Heart left ventricle (tissue), 16 donors: ENCODE measurements at places on chromosomes 3 and 15. TPM values are rescaled to one million over a fixed set of nuclear protein-coding genes. Genes with fewer than 3 reads are reported as not detected.

Gene FOXB1
- polyA plus RNA-seq, result not detected

Gene ETFA
- polyA plus RNA-seq, result 217 TPM

GRCh38 chr3:177426878-177427495, 229.7 kb upstream of the TBL1XR1 start:
- DNase-seq, result no peak

Gene CRYGS
- 0.32 TPM for polyA plus RNA-seq

- no peak for DNase-seq
Observed at GRCh38 chr3:179425075-179425474, 26.2 kb downstream of the GNB4 start.

DNA sequence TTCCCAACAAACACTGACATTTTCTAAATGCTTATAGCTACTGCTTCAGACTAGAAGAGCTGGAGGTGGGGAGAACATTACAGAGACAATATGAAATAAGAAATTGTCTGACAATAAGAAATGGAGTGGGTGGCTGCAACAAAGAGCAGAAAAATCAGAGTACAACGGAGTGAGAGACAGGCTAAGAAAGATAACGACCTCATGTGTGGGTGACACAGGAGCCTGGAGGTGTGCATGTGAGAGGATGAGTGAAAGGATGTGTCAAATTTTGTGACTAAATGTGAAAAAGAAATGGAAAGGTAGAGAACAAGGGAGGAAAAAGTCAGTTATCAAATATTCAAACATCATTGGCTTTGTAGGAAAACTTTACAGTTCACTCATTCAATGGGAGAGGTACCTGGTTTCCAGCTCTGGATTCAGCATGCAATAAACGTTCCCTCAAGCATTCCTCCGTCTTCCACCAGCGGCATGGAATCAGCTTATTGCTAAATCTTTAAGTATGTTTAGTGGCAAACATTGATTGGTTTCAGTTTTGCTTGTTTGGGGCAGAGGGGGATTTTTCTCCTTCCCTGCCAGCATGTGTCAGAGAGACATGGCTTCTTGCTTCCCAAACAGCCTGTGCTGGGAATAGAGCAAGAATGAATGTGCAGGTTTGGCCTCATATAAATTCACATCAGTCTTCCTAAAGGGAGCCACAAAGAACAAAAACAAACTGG, 103.8 kb upstream of the CHRM5 start:
- no peak for DNase-seq

DNA sequence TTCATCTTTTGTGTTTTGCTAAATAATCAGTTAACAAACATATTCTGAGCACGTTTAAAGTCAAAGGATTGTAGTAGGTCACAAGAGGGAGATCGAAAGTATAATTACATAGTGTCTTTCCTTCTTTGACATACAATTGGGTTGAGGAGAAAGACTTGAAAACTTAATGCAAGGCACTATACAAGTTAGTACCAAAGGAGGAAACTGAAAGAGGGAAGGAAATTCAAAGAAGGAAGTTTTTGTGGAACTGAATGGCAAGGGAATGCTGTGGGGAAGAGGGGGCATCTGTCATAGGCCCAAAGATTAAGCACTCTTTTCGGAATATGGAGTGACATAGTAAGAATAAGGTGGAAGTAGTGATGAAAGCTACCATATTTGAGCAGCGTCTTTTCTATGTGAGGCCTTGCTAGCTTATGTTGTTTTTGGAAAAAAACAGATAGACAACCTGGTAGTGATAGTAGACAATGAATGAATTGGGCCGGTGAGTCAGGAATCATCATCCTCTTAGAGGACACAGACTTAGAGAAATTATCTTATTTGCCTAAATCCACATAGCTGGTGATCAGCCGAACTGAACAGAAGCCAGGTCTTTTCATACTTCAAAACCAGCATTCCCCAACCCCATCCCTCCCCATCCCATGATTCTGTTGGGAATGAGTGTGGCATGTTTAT, 10.2 kb downstream of the MBNL1 start:
- no peak for DNase-seq

DNA sequence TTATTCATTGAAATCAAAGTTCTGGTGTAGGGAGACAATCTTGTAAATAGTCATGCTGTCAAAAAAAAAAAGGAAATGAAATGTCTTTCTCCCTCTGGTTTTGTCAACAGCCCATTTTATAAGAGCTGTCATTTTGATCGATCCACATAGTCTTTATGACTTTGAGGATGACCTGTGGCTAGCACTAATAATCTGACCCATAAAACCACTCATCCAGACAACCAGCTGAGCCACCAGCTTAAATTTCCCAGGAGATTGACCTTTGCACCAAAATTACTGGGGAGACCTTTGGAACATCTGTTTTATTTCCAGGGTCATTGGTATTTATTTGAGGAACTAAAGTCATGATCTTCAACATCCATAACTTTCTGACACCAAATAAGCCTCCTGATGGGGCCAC, 98.5 kb upstream of the MME start:
- DNase-seq, result no peak
